ENCODE measurements at places on chromosomes 2 and 18.

GRCh38 chr18:57776354-57776753 lies 26.8 kb downstream of the ATP8B1 start:
- DNase-seq, result no peak

DNA sequence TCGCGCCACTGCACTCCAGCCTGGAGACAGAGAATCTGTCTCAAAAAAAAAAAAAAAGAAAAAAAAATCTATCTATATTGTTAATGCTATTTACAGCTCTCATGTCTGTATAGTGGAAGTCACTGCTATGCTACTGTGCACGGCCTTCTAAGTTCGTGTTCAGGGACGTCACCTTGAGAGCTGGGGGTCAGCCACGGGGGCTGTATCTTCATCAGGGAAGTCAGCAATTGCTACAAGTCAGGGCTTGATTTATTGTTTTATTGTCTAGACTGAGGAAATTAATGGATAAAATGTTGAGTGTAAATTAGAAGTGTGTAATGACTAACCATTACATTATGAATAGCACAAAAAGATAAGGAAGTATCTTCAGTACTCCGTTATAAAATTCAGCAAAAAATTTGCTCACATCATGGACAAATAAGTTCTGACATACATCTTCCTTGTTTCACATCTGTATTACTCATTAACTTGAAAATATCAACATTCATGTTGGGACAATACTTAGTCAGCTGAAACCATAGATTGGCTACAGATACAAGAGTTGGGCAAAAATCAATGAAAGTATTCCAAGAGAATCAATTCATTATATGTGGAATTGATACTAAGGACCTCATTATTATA lies 136.6 kb upstream of the SEC11C start:
- no peak for DNase-seq

DNA sequence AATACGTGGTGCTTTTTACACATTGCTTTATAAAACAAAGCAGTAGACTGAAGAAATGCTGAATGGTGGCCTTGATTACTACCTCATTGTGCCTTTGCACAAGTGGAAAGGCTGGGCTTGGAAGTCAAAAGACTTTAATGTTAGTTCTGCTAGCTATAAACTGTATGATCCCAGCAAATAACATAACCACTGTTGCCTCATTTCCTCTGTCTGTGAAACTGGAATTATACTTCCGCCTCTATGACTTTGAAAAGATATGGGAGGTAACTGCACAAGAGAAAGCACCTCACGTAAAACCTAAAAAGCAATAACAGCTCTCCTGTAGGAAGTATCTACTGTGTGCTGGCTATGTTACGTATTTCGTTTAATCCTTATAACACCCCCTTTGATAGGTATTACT lies 43.4 kb upstream of the DSC1 start:
- no peak for DNase-seq

DNA sequence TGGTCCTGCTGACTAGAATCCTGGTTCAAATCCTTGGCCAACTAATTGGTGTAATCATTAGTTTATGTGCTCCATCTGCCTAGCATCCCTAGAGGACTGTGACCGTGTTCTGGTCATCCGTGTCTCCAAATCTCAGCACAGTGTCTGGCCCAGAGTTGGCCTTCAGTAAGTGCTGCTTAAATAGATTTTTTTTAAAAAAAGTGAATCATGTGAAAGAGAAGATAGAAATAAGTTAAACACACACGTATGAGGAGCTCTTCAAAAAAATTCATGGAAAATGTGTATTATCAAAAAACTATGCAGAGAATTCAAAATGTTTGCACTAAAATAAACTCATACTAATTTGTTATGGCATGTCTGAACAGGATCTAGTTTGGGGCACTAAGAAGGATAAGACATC lies 129.3 kb upstream of the TLK1 start:
- DNase-seq, result no peak

GRCh38 chr2:165469417-165469816 lies at the start of gene CSRNP3:
TSS of gene CSRNP3 (plus strand) at chr2:165469698. CDS start at chr2:165595066, 125,368 bp downstream.
- DNase-seq, result no peak

GRCh38 chr18:40079786-40080185 lies 1875.2 kb upstream of the PIK3C3 start:
- no peak for DNase-seq

DNA sequence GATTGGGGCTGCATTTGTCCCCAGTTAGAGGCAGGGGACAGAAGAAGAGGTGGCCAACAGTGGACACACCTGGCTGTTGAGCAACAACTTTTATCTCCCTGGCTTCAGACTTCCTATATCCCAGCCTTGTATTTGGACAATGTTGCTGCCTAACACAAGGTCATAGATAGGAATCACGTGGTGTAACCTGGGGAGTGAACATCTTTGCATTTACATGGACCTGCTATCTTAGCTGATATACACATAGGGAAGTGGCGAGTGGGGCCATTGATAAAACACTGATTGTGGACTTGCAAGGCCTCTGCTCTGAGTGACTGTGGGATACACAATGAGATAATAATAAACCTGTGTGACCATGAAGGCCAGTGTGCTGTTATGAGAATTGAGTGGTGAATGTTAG lies 26.9 kb downstream of the RAPGEF4 start:
- no peak for DNase-seq

- no peak for DNase-seq
These were observed 46.9 kb downstream of the TTC32 start for GRCh38 chr2:19854596-19855541.

- DNase-seq, result no peak
These were observed 228.8 kb downstream of the ETAA1 start for GRCh38 chr2:67625690-67626475.

- DNase-seq, result no peak
These were observed 39.8 kb downstream of the HRH4 start for GRCh38 chr18:24500217-24500616.

GRCh38 chr2:26769089-26769761 lies 5.1 kb downstream of the SLC35F6 start:
- no peak for DNase-seq

DNA sequence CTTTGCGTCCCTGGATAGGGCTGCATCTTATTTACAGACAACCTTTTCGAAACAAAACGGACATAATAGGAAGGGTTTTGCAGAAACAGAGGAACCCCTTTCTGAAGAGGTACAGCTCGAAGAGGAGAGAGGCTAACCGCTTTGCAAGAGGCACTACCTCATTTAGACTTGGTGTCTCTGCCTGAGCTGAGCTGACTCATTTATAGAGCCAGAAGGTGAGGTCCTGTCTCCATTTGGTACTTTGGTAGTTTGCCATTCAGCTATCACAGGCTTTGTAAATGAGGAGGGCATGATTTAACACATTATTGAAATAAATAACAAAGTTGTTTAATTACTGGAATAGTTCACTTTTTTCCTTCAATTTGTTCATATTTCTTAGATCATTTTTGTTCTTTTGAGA lies 2.2 kb upstream of the NXPH2 start:
- no peak for DNase-seq

DNA sequence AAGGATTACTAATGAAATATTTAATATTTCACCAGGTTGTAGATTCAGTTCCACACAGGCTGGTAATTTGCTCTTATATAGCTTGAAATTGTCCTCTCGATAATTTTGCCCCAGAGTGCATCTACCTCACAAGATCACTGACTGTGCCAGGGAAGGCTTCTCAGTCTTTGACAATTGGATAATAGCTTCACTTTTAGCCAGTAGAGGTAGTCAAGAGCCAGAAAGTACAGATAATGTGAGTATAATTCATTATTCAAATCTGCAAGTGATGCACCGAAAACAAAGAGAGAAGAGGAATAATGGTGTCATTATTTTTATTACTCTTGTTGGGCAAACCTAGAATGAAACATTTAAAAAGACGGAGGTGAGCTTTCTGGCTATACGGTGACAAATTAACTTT lies 292.8 kb downstream of the EN1 start:
- DNase-seq, result no peak

DNA sequence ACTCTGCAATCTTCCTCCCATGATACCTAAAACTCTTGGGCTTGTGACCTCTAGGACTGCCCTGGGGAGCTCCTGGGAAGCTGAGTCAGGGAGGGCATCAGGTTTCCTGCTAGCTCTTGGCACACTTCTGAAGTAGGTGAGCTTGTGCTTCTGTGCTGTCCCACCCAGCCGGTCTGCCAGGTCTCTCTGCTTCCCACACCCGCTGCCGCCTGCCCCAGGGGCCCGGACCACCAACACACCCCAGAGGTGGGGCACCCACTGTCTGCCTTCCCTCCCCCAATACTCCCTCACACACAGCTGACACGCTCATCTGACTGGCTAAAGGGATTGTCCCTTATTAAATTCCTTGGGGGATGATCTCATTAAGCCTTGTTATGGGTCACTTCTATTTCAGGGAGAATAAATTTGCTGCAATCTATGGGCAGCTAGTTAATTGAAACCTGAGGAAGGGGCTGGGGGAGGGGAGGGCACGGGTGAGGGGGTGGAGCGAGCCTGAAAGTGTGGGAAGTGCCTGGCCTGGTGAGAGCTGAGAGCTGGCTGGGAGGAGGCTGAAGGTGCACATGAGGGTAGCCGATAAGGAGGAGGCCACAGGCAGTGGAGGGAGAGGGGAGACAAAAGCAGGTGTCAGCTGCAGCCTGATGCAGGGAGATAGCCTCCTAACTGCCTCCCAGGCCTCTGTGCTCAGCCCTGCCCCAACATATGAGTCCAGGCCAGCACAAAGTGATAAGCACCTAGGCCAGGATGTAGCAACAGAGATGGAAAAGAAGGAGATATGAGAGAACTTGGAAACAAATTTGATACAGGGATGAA lies 48.8 kb downstream of the HAUS1 start:
- DNase-seq, result no peak

- DNase-seq, result no peak
These were observed 69.6 kb upstream of the RTN4 start for GRCh38 chr2:55119711-55120487.

GRCh38 chr2:8922431-8922830 lies 81.1 kb downstream of the MBOAT2 start:
- DNase-seq, result no peak

DNA sequence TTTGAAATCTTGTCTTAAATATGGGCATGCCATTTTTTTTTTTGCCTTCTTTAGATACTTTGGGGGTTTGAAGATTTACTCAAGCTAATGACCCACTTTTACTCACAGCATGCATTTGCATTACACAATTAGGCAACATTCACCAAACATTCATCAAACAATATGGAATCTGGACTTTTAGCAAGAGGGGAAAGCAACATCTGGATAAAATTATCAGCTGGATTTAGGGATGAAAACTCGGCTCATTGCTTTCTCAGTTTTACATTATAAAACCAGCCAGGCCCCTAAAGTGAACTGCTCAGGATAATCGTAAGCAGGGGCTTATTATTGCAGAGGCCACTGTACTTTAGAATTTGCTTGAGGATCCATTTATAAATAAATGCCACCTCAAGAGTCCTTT lies 44.7 kb downstream of the SOX11 start:
- DNase-seq, result no peak

DNA sequence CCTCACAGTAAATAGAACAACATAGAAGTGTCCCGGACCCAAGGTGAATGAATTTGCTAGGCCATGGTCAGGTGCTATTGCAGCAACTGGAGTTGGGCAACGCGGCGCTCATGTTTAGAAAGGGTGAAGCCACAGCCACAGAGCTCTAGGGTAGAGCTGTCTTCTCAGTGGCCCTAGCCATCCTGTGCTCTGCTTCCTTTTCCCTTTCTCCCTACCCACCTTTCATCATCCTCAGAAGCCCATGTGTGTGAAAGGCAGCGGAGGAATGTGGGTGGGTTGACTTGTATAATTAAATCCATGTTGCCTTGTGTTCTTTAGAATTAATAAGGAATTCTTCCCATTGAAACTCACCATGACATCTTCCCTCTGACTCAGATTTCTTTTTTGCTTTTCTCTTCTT lies 336.7 kb downstream of the OSR1 start:
- no peak for DNase-seq

GRCh38 chr2:47946593-47946992 lies 40.3 kb upstream of the FBXO11 start:
- DNase-seq, result no peak

- DNase-seq, result no peak
These were observed at the start of gene LIMS2 for GRCh38 chr2:127675331-127676261. TSS of gene LIMS2 (minus strand) at chr2:127675530. CDS start at chr2:127675024, 506 bp downstream.

DNA sequence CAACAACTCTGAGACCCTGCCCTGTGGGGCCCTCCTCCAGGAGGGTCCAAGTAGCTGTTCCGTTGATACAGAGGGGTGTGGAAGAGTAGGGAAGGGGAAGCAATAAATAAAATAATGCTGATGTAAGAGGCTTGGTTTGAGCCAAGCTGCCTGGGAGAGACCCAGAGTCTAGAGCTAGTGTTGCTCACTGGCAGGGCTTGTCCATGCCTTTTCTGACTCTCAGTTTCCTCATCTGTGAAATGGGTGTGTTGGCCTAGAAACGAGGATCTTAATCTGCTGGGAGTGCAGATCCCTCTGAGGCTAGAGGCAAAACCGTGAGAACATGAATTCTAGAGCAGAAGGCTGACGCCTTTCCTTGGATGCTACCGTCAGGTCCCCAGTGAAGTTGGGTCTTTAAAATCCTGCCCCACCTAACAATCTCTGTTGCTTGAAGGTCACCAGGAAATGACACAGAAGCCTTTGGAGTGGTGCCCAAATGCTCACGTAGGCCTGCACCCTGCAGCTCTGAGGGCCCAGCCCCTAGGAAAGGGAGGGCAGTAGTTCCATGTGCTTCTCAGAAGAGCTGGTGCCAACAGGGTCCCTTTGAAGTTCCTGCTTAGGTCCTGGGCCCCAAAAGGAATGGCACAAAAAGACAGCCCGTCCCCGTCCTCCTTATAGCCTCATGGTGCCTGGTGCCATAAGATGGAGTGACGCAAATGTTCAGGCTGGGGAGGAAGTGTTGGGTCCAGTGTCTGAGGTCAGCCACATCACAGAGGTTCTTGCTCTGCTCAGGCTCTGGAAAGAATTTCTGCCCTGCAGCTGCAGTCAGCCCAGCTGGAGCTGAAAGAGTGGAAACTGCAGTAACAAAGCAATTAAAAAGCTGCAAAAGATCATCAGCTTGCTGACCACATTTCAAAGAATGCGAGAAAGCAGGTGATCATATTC lies 73.2 kb upstream of the SMAD2 start:
- DNase-seq, result no peak

DNA sequence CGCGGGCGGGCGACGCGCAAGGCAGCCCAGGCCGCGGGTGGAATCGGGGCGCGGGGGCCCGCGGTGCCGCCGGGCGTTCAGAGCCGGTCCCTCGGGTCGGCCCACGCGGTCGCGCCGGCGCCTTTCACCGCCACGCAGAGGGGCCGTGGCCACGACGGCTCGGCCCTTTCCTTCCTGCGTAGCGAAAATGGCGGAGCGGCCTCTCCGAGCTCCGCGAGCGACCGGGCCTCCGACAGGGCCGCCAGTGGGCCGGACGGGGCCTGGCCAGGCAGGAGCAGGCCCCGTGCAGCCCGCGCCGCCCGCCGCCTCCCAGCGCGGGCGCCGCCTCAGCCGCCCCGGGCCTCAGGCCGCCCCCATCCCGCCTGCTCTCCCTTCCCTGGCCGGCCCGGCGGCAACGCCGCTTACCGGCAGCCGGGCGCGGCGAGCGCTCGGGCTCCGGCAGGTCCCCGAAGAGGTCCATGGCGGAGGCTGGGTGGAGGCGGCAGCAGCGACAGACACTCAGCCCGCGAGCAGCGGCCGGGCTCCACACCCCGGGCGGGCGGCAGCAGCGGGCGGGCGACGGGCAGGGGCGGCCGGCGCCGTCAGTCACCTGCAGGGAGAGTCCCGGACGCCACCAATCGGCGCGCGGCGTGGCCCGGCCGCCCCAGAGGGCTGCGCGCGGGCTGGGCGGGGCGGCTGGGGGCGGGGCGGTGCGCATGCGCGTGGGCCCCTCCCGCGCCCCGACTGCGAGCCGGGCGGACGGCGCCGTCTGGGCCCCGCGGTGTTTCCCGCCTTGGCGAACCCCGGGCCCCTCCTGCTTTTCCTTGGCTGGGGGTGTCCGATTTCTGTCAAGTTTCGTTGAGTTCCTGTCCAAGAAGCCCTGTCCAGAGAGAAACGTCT lies at the start of gene ILKAP:
TSS of gene ILKAP (minus strand) at position 602 of the 879 bp plus-strand sequence. CDS start at position 460, 142 bp downstream.
- DNase-seq, result peak; percentile 91
